NCI-H146 (cell line): ENCODE measurements at places on chromosomes 1 and 21.
A peak's percentile ranks its signal among the peaks of the same experiment; 100 is the strongest.

GRCh38 chr1:209769971-209770370 lies 14.1 kb downstream of the TRAF3IP3 start:
- no peak for DNase-seq

DNA sequence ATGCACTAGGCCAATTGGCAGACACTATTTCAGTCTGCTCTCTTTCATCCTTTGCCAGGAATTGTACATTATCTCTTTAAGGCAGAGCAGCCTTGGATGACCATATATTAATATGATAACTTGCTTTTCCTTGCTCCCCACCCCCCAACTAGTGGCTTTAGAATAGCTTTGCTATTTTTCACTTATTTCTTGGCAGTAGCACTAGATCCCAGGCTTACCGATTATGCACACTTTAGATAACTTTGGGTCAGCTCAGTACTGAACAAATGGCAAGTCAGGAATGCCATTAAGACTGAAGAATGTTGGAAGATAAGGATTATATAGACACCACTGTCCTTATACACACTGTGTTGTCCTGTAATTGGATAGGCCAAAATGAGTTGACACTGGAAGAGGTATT lies 146.4 kb downstream of the FGGY start:
- no peak for DNase-seq

- peak; percentile 45 for DNase-seq
Measured at GRCh38 chr1:243507001-243507671, 251.3 kb downstream of the SDCCAG8 start.

DNA sequence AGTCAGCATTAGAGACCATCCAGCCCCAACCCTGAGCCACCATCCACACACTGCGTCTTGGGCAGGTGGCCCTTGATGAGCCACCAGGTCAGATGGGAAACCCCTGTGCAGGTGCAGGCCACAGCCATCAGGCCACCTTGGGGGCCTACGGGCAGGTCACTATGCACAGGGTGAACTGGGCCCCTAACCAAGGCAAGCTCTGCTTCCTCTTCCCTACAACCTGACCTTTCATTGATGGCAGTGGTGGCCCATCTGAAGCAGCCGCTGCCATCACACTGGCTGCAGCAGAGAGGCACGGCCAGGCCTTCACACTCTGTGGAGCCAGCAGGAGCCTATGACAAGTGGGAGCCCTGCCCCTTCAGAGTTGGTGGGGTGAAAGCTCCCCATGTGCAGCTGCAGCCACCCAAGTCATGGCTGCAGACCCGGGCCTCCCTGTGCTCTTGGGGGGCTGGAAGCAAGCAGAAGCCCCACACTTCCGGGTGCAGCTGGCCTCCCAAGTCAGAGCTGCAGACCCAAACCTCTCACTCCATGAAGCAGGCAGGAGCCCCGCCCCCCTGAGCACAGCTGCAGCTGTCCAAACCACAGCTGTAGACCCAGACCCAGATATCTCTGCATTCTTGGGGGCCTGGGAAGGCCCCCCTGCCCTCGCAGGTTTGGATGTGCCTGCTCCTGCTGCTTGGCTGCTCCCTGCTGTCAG lies 681.5 kb downstream of the MATN1 start:
- DNase-seq, result no peak

DNA sequence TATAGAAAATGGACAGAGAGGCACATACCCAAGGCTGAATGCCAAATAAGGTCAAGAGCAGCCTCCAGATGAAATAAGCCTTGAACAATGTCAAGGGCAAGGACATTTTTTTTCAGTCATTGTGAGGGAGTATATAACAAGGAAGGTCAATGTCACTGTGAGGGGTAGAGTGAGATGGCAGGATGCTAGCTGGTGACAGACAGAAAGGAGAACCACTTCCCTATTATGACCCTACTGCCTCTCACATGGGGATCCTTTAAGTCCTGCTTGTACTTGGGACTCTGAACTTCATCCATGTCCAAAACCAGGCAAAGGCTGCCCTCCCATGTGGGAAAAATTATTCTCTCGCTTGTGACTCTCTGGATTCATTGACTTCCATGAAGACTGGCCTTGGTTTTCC lies 119.5 kb upstream of the COA6 start:
- no peak for DNase-seq

- DNase-seq, result no peak
Measured at GRCh38 chr1:14946684-14947238, 206.8 kb upstream of the TMEM51 start.

- DNase-seq, result no peak
Measured at GRCh38 chr21:39576518-39577128, 36.1 kb upstream of the B3GALT5 start.

DNA sequence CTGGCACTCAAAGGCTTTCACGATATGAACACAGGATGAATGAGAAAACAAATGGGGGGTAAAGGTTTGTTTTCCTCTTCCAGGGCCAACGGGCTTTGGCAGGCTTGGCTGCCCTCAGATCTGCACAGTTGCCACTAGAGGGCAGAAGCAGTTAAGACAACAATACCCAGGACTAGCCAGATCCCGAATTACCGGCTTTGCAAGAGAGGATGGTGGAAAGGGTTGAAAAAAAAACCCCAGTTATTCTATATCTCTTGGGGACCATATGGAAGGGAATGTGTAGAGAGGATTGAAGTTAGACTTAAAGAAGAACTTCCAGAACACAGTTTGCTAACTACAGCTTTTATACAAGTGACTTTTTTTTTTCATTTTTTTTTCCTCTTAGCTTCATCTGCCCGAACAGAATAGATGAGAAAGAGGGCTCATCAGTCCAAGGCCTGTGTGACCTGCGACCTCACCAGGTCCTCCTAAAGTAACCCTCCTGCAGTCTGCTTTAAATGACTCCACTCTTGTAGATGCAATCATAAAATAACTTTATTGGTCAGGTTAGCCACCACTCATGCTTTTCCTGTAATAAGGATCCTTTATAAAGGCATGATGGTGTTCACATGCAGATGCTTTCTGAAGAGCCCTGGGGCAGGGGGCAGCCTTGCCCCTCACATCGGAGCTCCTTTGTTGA lies 10.7 kb downstream of the FMOD start:
- peak; percentile 87 for DNase-seq

DNA sequence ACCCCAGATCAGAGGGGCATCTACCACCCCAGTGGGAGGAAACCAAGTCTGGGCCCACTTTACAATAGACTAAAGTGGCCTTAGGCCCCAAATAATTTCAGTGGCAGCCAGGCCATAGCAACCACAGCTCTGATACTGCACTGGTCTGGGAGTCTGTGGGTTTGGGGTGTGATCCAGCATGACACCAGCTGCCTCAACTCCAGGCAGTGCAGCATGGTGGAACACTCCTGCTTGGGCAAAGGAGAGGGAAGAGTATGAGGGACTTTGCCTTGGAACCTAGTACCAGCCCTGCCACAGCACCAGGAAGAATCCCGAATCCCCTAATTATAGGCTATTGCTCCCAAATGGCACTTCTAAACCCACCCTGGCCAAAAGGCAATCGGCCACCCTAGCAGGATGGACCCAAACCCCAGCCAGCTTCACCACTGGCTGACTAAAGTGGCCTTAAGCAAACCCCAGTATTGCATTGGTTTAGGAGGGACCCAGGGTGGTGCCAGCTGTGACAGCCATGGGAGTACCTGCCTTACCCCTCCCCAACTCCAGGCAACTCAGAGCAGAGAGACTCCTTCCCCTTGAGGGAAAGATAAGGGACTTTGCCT lies 47.1 kb downstream of the PACC1 start:
- no peak for DNase-seq

DNA sequence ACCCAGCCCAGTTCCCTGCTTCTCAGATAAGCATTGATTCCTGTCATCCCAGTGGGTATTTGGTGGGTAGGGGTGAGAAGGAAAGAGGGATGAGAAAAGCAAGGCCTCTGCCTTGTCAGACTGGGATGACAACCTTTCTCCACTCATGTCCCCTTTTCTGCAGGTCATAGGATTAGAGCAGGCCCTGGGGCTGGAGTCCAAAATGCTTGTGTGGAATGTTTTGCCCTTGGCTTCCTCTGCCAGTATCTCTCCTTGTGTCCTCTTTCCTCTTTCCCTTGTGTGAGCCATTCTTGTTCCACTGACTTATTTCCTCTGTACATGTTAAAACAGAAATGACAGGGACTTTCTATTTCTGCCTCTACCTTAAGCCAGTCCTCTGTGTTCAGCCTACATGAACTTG lies 4.1 kb downstream of the ATP2B4 start:
- DNase-seq, result no peak

GRCh38 chr1:21587602-21587953 lies 78.4 kb downstream of the ALPL start:
- no peak for DNase-seq

DNA sequence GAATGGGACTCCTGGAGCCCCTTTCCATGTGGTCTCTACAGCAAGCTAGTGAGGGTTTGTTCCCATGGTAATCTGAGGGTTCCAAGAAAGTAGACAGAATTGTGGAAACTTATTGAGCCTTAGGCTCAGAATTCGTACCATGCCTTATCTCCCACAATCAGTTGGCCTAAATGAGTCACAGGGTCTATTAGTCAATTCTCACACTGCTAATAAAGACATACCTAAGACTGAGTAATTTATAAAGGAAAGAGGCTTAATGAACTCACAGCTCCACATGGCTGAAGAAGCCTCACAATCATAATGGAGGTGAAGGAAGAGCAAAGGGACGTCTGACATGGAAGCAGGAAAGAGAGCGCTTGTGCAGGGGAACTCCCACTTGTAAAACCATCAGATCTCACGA lies 106.6 kb upstream of the CXADR start:
- DNase-seq, result no peak

GRCh38 chr21:19228226-19228625 lies 824.6 kb upstream of the TMPRSS15 start:
- DNase-seq, result no peak

DNA sequence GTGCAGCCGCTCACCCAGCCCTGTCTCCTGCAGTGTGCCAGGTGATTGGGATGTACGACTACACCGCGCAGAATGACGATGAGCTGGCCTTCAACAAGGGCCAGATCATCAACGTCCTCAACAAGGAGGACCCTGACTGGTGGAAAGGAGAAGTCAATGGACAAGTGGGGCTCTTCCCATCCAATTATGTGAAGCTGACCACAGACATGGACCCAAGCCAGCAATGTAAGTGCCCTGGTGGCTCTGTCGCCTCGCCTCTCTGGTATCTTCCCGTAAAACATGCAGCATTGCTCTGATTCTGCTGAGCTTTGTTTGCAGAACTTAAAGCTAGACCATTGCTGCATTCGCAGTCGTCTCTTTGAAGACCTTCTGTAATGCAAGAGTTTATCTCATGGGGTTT lies 79.2 kb downstream of the ATP5PO start:
- no peak for DNase-seq
